ENCODE measurements at places on chromosomes 4 and X.

DNA sequence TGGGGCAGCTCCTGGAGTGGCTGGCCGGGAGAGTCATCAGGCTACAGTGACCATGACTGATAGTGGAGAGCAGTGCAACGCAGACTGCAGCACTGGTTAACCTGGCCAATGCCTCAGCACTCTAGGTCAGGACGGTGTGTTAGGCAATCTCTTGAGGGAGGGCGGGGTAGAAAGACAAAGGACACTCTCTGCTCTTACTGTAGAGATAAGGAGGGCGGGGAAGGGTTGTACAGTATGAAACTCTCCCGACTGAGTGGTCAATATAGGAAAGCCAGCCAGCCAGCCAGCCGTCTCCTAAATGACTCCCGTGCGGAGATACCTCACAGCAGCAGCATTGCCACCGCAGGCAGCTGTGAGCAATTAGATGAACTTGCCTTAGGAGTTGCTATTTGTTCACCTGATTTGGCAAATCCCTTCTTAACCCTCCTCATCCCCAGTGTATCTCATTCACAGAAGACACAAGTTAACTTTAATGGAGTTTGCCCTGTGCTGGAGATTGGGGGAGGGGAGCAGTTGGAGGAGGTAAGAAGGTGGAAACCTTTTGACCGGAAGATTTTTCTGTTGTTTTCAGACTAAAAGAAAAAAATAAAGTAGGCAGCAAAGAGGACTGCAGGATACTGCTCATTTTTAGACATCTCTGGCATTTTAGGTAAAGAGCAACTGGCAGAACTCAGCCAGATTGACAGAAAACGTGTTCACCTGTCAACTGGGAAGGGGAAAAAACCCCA is 330.5 kb downstream of the HNRNPD start:
- DNase-seq, result no peak

DNA sequence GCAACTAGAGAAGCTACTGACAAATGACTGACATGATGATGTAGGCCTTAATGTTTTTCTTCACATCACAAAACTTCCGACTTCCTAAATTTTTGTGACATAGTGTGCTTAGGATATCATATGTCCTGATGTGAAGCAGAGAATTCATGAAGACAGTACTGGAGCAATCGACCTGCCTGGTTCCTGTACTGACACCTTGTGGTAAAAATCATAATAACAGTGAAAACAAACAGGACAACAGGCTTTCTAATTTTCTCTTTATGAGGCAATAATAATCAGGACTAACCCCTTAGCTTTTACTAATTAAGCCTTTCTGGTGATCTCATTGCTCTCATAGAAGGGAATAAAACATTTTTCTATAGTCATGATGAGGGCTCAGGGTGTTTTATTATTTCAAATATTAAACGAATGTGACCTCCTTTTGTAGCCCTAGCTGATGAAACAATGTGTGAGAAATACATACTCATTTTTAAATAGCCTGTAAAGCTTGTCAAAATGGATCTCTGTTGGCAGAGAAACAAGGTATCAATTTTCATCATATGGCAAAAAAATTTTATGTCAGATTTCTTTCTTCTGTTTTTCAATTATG is 158.4 kb downstream of the TENT5D start:
- DNase-seq, result peak; percentile 35

DNA sequence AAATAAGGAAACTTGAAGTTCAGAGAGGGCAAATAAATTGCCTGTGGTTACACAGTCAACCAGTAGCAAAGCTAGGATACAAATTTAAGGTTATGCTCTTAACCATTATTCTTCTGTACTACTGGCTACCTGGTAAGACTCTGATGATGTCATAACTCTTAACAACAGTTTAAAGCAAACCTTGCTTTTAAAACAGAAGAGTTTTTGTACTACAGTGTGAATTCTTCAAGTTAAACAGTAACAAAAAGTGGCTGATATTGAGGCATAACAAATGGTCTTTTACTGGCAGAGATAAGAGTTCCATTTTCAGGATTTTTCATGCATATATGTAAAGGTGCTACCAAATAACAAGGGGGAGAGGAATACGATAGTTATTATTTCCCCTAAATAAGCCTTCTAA is 23.4 kb downstream of the TAB3 start:
- no peak for DNase-seq

DNA sequence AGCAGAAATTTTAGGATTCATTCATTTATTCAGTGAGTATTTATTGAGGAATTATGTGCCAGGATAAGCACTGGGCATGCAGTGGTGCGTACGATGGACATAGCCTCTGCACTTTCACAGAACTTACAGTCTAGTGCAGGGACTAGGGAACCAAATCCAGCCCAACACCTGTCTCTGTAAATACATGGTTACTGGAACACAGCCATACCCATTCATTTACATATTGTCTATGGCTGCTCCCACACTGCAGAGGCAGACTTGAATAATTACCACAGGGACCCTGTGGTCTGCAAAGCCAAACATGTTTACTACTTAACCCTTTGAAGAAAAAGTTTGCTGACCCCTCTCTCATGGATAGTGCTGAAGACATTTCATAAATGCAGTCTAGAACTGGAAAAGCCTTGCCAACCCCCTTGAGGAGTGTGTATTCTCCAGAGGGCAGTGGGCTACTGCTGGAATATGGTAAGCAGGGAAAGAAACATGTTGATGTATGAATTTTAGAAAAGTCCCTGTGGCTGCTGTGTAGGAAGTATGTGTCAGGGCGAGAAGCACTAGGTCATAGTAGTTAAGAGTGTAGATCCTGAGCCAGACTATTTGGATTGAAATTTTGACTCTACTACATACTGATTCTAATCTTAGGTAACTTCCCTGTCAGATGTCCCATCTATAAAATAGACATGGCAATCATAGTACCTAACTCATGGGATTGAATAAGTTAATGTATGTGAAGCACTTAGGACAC is 75.5 kb downstream of the GALNT7 start:
- DNase-seq, result no peak

- DNase-seq, result no peak
Observed at GRCh38 chrX:31656013-31656412, 584.2 kb upstream of the FTHL17 start.

DNA sequence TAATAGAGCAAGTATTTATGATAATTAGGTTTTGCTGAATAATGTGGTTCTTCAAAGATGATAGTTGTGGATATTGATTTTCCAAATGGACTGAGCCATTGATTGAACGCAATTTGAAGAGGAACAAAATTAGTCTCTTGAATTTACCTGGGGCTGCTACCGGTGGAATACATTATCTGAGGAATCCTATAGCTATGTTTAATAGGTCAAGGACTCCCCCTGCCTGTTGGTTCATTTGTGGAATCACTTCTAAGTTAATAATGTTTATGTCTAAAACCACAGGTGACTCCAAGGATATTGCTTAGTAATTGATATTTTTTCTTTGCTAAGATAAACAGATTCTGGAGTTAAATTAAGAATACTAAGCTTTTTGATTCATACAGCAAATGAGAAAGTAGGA is 576.0 kb upstream of the PABPC4L start:
- no peak for DNase-seq

DNA sequence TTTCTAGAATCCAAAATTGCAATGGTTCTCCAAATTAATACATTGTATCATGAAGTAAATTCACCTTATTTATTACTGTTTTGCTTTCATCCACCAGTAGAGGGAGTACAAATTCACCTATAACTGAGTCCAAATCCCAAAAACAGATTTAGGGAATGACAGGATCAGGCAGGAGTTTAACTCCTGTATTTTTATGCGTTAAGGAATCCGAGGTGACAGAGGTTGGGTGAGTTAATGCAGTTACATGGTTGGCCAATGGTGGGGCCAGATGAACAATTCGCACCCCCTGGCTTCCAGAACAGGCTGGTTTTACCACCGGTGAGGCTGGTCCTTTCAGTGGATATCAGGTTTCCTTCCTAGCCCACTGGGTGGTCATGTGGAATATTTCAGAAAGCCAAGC is 82.4 kb downstream of the MTNR1A start:
- peak; percentile 65 for DNase-seq

DNA sequence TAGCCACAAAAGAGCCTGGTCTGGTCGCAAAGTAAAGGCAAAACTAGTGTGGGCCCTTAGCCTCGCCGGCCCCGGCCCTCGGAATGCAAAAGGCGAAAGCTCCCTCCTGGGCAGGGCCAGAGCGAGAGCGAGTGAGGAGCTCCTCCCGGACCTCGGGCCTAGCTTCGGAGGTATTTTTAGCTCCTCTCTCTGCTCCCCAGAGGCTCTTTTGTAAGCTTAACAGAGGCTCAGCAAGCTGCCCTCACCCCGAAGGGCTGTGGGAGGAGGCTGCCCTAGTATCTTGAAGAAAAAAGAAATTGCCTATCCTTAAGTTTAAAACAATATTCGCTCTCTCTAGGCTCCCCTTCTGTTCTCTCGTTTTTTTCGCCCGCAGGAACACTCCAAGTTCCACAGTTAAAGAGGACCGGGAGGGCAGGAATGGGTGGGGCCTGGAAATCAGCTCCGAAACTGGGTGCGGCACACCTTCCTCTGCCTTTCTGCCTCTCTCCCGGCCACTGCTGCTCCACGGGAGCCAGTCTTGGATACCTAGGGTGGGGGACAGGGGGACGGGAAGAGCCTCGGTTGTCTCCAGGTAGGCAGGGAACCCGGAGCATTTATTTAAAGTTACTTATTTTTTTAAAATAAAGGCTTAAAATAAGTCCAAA is 12.1 kb downstream of the HAND2 start:
- no peak for DNase-seq

- DNase-seq, result no peak
Observed at GRCh38 chrX:104270212-104270611, 15.5 kb upstream of the ESX1 start.

GRCh38 chr4:89290727-89291516 is 16.7 kb downstream of the GPRIN3 start:
- DNase-seq, result no peak

DNA sequence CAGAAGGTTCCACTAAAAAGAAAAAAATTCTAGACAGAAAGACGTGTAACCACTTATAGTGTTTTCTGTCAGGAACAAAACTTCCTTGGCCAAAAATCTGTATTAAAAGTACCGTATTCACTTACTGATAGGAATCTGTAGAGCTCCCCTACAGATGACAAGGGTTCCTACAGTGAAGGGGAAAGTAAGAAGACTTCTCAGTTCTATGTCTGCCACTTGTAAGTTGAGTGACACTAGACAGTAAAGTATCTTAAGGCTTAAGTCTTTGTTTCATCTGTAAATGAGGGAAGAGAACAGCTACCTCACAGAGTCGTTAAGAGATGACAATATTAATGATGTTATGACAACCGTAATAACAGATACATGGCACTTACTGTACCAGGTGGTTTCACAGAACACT is 3.3 kb downstream of the COQ2 start:
- no peak for DNase-seq

DNA sequence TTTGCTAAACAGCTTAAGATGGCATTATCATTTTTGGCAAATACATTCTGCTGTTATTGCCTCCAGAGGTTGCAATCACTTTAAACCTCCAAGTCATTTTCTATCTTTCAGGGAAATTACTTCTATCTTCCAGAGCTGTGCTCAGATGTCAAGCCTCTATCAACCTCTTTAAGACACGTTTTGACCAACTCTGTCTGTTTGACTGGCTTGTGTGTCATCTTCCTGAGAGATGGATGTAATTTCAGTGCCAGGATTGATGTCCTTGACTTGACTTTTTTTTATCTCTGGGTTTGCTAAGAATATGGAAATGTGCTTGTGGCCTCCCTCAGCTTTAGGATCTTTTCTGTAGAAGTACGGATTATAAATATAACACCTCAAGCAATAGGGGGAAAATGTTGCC is 263.4 kb downstream of the GLUD2 start:
- DNase-seq, result no peak

- DNase-seq, result peak; percentile 27
Observed at GRCh38 chr4:168550064-168550766, 53.4 kb downstream of the PALLD start.

DNA sequence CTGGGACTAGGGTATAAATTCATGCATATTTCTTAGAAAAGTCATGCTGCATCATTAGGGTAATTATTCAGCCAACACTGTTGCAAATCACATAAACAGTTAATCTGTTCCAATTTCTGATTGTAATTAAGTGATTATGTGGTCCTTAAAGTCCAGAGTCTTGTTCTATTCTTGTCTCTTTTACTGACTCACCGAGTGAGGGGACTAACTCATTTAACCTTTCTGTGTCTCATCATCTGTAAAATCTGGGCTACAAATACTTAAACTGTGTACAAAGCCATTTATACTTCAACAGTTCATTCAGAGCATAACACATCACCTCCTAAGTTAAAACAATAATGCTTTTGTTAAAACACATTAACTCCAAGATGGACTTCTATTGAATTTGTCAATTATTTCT is 65.4 kb upstream of the KLHL13 start:
- no peak for DNase-seq

DNA sequence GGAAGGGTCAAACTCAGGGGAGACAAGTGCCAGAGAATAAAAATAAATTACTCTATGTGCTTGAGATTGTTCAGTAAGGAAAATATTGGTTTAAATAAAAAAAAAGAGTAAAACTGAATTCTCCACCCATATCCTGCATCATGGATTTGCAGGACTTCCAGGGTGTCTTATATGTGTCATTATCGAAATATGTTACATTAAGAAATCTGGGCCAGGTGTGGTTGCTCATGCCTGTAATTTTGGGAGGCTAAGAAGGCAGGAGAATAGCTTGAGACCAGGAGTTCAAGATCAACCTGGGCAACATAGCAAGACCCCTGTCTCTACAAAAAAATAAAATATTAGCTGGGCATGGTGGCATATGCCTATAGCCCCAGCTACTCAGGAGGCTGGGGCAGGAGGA is 104.9 kb downstream of the PPP3CA start:
- no peak for DNase-seq

- DNase-seq, result peak; percentile 34
Observed at GRCh38 chr4:137359691-137360315, 172.5 kb downstream of the PCDH18 start.

DNA sequence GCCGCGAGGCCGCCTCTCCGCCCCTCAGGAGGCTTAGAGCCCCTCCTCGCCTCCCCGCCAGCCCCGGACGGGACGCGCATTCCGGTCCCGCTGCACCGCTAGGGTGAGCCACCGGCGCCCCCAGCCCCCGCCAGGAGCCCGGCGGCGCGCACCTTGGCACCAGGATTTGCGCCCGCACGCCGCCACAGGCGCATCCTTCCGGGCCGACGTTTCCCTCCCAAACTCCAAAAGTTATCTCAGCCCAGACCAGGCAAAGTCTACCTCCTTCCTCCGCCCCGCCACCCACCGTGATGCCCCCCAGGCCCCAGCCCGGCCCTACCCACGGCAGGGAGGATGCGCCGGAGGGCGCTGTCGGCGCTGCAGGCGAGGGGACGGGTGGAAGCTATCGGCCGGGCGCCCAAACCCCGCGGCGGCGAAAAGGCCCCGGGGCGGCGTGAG is 538 bp downstream of the SCML2 start:
- peak; percentile 34 for DNase-seq

Measured in GM03348 (cell line).